ENCODE measurements at places on chromosomes 2 and 18. TPM values are rescaled to one million over a fixed set of nuclear protein-coding genes. Genes with fewer than 3 reads are reported as not detected.

Gene CD8A
- 9.1 TPM for total RNA-seq

Gene MLPH
- total RNA-seq, result 121 TPM

Gene MRPS5
- 69.6 TPM for total RNA-seq

Gene MOGAT1
- total RNA-seq, result 0.38 TPM

Gene SGPP2
- 75.2 TPM for total RNA-seq

Gene CD302
- total RNA-seq, result 9.4 TPM

Gene RANBP2
- total RNA-seq, result 48.3 TPM

DNA sequence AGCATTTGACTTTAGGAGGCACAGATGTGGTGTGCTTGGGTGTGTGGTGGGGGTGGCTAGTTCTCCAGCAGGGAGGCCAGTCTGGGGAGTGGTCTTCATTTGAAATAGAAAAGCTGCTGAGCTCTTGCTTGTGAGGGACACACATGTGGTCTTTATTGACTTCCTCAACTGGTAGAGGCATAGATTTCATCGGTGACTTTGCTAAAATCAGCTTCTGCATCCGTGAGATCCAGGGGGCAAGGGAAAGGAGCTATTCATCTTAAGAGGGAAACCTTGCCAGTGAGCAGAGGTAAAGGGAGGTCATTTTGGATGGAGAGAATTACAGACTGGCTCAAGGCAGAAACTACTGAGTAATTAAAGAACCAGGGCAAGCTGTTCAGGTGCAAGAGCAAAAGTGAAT is 4.7 kb downstream of the MAPRE3 start:
- DNase-seq, result no peak

GRCh38 chr2:10410001-10410822 is 37.9 kb downstream of the ODC1 start:
- DNase-seq, result no peak

DNA sequence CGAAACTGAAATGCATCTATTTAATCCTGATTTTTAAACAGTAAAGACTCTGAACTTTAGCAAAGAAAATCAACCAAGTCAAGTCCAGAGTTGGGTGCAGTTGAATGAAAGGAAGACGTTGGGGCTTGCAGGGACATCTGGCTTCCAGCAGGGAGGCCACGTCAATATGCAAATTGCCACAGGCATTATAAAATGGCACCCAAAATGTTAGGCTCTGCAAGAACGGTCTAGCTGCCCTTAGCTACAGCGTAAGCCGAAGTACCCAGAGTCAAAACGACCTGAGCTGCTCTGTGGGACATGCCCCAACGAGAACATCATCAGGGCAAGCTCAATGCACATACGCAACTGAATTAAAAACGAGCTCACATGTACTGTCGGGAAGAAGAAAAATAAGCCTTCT is 30.7 kb downstream of the DOCK10 start:
- no peak for DNase-seq

DNA sequence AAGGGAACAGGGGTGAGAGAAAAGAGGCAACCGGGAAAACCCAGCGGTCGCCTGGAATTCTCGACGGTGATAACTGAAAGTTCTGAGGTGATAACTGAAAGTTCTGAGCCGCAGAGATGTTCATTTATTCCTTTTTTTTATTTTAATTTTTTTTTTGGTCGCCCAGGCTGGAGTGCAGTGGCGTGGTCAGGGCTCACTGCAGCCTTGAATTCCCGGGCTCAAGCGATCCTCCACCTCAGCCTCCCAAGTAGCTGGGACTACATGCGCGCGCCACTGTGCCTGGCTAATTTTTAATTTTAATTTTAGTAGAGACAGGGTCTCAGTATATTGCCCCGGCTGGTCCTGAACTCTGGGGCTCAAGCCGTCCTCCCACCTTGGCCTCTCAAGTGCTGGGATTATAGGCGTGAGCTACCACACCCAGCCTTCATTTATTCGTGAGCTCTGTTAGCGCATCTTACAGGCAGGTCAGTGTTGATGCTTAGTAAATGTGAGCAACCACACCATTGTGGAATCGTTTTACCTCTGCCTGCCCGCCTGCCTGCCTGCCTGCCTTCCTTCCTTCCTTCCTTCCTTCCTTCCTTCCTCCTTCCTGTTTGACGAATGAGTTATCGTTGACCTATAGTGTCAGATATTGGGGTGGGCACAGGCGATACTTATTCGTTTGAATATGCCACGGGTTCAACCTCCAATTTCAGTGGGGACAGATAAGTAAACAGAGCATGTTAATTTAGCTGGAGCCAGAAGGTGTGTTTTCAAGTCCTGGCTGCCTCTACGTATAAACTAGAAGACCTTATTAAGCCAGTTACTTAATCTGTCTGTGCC is 557 bp upstream of the E2F6 start:
- no peak for DNase-seq

DNA sequence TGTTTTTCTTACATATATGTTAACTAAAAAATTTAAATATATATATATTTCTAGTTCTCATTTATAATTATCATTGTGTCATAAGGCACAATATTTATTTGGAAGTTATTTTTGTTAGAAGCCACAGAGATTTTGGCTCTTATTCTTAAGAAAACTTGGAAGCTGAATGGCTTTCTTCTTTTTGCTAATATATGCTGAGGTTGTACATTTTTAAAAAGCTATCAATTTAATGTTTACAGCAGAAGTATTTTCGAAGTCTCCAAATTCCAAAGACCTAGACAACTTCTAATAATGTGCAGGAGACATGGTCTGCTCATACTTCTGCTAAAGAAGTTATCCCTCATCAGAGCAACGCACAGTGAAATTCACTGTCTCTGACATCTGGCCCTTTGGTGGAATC is 3.7 kb upstream of the PIEZO2 start:
- no peak for DNase-seq

DNA sequence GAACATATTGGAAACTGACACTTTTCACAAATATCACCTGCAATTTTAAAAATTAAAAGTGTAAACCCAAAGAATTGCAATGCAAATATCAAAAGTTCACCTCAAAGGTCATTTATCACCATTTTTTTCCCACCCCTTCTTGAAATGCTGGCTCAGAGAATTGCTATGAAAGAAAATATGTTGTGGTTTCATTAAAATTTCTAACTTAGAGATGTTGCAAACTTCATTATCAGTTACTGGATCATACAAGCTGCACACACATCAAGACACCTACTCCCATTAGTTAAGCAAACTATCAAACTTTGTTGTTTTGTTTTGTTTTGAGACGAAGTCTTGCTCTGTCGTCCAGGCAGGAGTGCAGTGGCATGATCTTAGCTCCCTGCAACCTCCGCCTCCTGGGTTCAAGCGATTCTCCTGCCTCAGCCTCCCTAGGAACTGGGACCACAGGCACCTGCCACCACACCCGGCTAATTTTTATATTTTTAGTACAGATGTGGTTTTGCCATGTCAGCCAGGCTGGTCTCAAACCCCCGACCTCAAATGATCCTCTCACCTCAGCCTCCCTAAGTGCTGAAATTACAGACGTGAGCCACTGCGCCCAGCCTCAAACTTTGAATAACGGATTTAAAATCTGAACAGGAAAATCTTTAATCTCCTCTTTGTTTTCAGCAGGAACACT is 37.0 kb downstream of the STK39 start:
- DNase-seq, result no peak

GRCh38 chr2:73642338-73643018 is at the start of gene NAT8:
TSS of gene NAT8 (minus strand) at chr2:73642422. CDS start at chr2:73641628, 794 bp downstream.
- DNase-seq, result no peak

GRCh38 chr2:96897491-96898134 is 27.7 kb upstream of the SEMA4C start:
- DNase-seq, result no peak

- DNase-seq, result no peak
These were observed 306.2 kb downstream of the KIAA1328 start for GRCh38 chr18:37135177-37135576.

- DNase-seq, result no peak
These were observed 41.7 kb downstream of the PLEKHM3 start for GRCh38 chr2:207983641-207984042.

DNA sequence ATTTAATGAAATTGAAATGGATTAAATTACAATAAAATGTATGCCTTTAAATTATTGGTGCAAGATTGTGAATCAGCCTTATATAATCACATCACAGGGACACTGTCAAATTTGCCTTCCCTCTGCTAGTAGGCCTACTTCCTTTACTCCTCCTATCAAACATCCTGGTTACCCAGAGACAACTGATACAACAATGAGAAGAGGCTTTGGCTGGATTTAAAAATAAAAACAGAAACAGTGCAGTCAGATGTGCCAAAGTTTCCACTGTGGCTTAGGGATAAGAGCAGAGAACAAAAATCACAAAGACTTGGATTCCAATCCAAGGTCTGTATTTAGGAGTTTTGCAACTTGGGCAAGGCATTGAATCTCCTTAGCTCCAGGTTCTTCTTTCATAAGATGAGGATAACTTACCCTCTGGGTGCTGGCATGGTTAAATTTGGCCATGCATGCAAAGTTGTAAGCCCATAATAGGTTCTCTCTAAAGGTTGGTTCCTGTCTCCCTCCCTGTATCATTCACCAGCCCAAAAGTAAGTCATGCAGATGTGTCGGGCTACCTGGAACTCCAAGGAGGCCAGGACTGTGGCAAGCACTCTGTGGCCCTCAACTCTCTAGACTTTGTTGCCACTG is 99.3 kb upstream of the LRATD1 start:
- no peak for DNase-seq

DNA sequence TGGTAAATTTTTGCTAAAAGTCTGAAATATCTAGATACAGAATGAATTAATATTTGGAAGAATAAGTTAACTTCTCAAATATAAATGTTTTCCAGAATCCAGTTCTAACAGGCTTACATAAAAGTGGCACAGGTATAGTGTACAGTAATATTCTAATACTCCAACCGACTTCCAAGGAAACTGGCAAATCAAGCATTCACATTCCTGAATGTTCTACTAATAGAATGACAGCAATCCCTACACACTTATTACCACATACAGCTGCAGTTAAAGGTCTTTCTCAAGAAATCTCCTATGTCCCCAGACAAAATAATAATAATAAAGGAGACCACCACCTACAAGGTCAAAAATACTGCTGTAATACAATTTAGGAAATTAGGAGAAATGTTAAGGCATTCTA is 31.9 kb downstream of the TMEM131 start:
- DNase-seq, result no peak

DNA sequence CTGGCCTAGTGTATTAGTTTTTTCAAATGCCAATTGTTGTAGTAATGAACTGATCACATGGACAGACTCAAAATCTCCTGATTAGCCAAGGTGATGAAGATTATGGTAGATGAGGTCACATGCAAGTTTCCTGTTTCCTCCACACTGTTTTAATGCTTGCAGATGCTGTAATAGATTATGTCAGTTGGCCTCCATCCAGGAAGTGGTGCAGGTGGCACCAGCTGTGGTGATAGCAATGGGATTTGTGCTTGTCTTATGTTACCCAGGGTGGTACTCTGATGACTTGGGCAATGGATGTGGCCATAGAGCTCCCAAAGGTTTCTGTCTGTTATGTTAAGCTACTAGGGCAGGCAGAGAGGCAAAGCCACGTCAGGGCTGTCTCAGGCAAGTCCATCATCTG is 332.9 kb upstream of the DDX18 start:
- DNase-seq, result no peak

- no peak for DNase-seq
These were observed 1405.8 kb downstream of the DPP10 start for GRCh38 chr2:115848192-115848591.

GRCh38 chr2:169365029-169365480 is 2.7 kb upstream of the LRP2 start:
- no peak for DNase-seq

GRCh38 chr2:184413221-184413620 is 185.1 kb upstream of the ZNF804A start:
- no peak for DNase-seq
